Activated CD4-positive, CD25-positive, alpha-beta regulatory T cell treated with anti-CD3 and anti-CD28 coated beads, Interleukin-2, amount 50 U/mL, for 16 hours (primary cell): ENCODE measurements at places on chromosomes 12 and 14.
A peak's percentile ranks its signal among the peaks of the same experiment; 100 is the strongest.

GRCh38 chr14:58607131-58607951, 30.4 kb upstream of the DACT1 start:
- DNase-seq, result no peak

GRCh38 chr12:64779354-64779974, 20.3 kb upstream of the GNS start:
- DNase-seq, result no peak

- no peak for DNase-seq
Observed at GRCh38 chr14:36580856-36581831, 1.3 kb downstream of the NKX2-8 start.

DNA sequence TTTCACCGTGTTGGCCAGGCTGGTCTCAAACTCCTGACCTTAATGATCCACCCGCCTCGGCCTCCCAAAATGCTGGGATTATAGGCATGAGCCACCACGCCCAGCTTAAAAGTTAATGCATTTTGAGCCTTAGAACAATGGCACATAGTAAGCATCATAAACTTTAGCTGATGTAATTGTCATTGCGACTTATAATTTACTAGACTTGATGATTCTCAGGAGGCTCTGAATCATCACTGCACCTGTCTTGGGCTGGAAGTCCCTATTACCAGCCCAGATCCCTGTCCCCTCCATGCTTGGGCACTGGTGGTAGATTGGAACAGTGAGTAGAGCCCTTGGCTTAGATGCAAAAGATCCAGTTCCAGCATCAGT, 26.1 kb downstream of the KMT5A start:
- no peak for DNase-seq

DNA sequence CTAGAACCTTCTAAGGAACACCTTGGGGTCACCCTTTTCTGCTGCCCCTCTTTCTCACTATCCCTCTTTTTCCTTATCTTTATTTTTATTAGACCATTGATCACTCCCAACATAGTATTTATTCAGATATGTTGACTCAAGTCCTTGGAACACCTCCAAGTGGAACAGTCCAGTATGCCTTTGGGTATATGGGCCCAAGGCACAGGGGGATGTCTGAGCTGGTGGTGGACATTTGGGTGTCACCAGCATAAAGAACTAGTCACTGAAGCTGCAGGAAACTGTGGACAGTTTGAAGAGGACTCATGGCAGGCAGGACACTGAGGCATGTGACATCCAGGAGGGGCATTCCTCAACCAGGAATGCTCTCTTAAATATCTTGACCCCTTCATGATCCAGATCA, 105.6 kb downstream of the VEZT start:
- no peak for DNase-seq

- DNase-seq, result peak; percentile 25
Observed at GRCh38 chr14:104393898-104394381, 185.6 kb upstream of the C14orf180 start.

- DNase-seq, result no peak
Observed at GRCh38 chr14:102373110-102373509, 10.4 kb downstream of the TECPR2 start.

DNA sequence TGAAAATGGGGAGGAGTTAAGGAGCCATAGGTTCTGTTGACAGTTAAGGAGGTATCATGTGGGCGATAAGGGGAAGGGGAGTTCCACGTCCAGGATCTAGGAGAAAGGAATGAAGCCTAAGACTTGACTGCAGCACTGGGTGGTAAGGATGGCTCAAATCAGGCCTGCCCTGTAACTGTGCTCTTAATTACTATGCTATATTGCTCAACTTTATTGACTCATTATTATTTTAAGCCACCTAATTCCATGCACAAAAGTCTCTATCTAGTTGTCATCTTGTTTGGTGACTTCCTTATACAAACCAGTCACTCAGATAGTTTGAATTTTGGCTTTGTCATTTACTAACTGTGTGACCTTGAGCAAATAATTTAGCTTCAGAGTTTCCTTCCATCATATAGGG, 242.1 kb upstream of the ARHGAP5 start:
- no peak for DNase-seq

GRCh38 chr12:47807338-47807737, 12.4 kb downstream of the HDAC7 start:
- no peak for DNase-seq

DNA sequence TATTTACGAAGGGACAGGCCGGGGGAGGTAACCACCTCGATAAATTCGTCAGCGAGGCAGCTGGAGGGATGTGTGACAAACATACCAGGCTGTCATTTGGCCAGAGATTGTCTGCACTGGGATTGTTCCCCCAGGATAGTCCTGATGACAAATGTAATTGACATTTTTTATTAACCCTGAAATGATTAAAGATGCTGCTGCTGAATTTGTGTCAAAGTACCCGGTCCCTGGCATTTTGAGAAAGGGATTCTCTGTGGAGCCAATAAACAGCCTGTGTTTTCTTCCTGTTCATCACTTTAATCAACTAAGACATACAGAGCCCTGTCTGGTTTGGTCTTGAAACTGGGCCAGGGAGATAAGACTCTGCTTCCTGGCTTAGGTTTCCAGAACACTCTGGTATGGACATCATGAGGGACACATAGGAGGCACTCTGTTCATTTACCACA, 117.6 kb downstream of the SLC25A47 start:
- DNase-seq, result no peak

GRCh38 chr14:80977221-80977620, 21.8 kb downstream of the TSHR start:
- no peak for DNase-seq

DNA sequence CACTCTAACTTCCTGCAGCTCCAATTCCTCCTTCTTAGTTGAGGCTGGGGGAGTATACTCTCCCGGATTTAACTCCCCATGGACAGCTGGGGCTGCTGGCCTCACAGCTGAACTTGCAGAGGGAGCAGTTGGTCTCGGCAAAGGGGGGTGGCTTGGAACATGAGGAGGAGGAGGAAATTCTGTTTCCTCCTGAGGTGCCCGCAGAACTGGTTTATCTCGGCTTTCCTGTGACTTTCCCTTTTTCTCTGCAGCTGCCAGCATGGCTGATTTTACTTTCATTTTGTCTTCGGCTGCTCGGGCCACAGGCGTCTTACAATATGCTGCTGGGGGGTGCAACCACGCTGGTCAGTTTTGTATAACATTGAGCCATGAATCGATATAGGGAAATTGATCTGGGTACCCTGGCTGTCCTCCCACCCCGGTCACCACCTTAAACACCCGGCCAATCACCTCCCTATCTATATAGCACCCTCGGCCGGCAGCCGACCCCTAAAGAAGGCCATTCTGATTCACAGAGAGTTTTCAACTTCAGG, 1317.6 kb downstream of the TMEM121 start:
- no peak for DNase-seq

DNA sequence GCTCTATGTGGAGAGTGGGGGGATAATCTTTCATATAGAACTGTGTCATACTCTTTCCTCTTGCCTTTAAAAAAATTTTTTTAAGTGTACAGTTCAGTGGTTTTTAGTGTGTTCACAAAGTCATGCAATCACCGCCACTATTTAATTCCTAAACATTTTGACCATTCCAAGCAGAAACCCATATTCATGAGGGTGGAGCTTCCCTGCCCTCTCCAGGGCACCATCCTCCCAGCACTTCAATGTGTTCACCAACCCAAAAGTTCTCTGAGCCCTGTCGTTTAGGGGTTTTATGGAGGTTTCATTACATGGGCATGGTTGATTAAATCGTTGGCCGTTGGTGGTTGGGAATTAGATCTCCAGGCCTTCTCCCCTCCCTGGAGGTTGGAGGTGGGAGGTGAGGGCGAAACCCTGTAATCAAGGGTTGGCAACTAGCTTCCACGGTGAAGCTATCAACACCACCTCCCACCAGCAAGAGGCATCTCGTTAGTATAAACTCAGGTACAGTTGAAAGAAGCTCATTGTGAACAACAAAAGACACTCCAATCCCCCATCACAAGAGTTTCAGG, 42.8 kb upstream of the WNK1 start:
- no peak for DNase-seq

GRCh38 chr12:32515137-32515873, 115.9 kb downstream of the FGD4 start:
- no peak for DNase-seq

DNA sequence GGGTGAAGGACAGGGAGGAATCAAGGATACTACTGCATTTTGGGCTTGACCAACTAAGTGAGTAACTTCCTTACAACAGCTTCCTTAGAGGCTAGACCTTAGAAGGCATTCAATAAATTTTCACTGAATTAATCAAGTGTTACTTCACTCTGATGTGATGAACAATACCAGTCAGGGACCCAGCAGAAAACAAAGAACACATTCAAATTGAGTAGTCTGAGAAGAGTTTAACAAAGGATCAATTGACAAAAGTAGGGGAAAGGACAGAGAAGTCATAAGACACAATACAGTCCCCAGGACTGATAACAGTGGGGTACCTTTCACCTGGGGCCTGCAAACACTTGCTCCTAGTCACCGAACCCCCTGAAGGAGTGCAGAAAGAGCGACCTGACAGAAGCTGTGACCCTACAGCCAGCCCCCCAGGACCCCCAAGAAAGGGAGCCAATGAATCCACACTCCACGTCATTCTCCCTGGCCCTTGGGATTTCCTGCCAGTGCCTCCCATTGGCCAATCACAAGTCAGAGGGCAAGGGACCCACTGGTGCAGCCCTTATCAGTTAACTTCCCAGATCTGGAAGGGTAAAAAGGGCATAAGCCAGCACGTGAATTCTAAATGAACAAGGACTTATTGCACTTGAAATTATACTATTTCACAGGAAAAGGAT, 6.9 kb downstream of the ANAPC5 start:
- DNase-seq, result no peak

DNA sequence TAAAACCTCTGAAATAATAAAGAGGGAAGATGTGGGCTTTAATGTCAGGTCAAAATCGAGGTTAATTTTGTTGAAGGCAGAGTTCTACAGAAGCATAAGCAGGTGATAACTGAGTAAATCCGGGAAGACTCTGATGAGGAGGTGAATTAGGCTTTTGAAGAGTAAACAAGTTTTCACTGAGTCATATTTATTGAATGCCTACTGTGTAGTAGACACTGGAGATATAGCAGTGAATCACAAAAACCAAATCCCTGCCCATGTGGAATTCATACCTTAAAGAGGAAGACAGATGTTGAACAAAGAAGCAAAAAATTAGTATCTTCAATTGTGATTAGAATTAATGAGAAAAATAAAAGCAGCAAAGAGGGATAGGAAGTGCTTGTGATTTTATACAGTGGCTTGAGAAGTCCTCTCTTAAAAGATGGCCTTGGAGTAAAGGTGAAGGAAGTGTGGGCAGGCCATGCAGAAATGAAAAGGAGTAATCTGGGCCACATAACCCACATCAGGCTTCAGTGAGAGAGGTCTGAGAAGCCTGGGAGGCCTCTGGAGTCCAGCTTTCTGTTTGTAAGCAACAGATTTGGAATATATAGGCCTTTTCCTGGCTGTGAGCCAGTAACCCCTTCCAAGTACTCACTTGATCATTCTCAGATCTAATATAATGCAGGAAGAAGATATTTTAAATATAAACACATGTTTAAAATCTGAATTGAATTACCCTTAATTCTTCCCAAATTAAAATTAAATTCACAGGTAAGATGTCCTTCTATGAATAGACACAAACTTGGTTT, 46.7 kb downstream of the BHLHE41 start:
- DNase-seq, result no peak

- no peak for DNase-seq
Observed at GRCh38 chr14:56138928-56139327, 20.7 kb downstream of the PELI2 start.

DNA sequence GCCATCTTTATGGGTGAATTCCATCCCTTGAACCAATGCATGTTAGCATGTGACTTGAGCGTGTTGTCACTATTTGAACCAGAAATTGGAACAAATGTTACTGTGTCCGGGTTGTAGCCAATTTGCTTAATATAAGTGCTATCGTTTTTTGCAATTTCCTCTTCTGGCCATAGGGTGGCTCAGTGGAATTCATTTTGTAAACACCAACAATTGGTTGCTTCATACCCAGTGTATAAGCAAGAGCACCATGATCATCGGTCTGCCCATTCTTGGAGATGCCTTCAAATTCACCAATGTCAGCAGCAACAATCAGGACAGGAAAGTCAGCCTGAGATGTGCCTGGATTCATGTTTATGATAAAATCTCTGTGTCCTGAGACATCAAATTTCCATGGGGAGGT, 5.0 kb upstream of the NEDD1 start:
- no peak for DNase-seq

DNA sequence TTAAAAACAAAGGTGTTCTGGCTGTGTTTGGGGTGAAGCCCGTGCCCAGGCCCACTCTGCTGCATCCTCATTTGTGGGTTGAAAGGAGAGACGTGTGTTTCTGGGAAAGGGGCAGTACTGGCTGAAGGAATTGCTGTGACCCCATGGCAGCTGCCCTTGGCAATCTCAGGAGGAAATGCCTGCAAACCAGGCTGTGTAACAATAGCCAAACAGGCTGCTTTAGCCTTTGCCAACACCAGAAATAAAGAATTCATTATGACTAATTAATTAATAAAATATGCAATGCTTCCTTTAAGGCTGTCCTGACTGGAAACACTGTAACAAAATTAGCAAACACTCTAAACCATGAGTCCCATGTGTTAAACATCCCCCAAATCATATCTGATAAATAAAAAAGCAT, 53.0 kb upstream of the KRR1 start:
- DNase-seq, result no peak

- DNase-seq, result no peak
Observed at GRCh38 chr12:47686645-47687240, 19.1 kb downstream of the RPAP3 start.

- DNase-seq, result no peak
Observed at GRCh38 chr12:130013771-130014484, 110.1 kb upstream of the TMEM132D start.

- no peak for DNase-seq
Observed at GRCh38 chr12:45439039-45439438, 223.1 kb downstream of the ANO6 start.

- no peak for DNase-seq
Observed at GRCh38 chr14:100440207-100440631, 117.1 kb downstream of the SLC25A47 start.

DNA sequence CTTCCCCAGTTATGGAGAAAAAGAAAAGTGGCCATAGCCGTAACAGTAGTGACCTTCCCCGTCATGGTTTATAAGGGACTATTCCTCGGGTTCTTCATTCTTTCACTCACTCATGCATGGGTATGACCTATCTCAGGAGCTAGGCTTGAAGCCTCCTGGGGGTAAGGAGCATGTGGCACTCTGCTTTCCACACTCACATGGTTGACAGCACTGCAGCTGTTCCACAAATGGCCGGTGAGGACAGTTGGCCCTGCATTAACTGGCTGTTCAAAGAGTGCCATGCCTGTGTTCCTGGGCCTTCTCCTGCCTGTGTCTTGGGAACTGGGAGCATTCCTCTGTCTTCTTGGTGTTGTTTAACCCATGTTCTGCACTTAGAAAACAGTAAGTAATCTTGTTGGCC, 66.2 kb upstream of the PNMA1 start:
- no peak for DNase-seq

GRCh38 chr14:57871459-57872080, 5.7 kb upstream of the SLC35F4 start:
- DNase-seq, result no peak
